Muscle of arm (tissue), 14 donors: ENCODE measurements at places on chromosomes 4 and X. TPM values are rescaled to one million over a fixed set of nuclear protein-coding genes. Genes with fewer than 3 reads are reported as not detected.

- no peak for DNase-seq
Observed at GRCh38 chrX:20329435-20329834, 62.7 kb upstream of the RPS6KA3 start.

DNA sequence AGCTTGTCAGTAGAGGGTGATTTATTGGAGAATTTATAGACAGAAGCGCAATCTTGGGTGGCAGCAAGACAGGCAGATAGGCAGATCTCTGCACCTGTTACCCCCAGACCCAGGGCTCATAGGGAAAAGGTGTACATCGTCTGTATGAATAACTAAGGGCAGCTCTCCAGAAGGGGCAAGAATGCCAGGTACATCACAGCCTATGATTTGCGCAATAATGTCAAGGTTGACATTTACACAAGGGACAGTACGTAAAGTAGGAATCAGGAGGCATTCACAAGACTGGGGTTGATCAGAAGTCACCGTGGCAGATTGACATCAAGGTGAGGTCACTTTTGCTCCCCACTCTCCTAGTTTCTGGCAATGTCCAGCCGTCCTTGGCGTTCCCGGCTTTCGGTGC, 524.1 kb downstream of the TRIML1 start:
- no peak for DNase-seq

- no peak for DNase-seq
Observed at GRCh38 chr4:182215148-182215547, 28.1 kb upstream of the TENM3 start.

DNA sequence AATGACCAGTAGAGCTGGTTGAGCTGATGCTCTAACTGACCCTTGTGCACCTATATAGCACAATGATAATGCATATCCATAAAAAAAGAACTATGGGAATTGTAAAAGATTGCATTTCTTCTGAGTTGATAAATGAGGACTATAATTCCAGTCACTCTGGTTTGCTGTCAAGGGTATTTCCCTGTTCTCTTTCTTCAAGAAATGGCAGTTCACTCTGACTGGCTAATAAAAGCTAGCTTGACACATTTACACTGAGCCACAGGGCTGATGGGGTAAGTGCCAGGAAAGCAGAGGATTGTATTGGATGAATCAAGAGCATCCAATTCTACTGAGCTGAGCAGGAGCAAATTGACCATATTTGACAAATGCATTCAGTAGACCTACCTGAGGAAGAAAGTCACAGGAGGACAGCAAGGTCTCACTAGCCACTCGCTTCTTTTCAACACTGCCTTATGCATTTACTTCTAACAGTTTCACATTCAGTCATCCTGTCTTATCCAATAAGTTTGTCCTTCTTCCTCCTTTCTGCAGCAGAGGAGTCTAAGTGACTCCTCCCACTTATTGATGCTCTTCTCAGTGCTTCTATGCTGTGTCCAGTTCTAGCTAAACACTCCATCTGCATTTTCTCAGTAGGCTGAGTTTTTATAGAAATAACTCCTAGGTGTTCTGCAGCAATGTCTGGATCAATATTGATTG, 43.0 kb downstream of the RBMX2 start:
- DNase-seq = no peak

Gene DIPK2B
- polyA plus RNA-seq = 16.9 TPM

Gene HSFX1
- polyA plus RNA-seq = not detected
